ENCODE measurements at places on chromosomes 5 and 9.

DNA sequence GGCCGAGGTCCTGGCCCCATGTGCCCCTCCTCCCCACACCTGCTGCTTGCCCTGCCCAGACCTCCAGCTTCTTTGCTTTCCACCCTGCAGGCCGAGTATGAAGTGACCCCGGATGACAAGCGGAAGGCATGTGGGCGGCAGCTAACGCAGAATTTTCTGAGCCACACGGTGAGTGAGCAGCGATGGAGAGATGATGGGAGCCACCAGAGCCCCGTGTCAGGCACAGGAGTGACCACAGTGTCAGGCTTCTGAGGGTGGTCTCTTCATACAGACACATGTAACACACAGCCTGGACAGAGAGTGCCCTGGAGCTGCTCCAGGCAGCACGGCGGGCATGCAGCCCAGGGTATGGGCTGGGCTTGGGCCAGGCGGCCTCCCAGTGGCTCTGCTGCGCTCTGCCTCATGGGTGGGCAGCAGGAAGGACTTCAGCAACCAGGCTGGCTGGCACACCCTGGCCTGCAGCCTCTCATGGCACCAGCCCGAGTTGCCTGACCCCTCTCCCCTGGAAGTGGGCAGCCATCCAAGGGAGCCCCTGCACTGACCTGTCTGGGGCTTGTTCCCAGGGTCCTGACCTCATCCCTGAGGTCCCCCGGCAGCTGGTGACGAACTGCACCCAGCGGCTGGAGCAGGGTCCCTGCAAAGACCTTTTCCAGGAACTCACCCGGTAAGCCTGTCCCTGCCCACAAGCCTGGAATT lies 5.8 kb downstream of the GRK6 start:
- DNase-seq = no peak

- DNase-seq = no peak
Measured at GRCh38 chr9:109889456-109889855, 109.5 kb downstream of the PALM2AKAP2 start.

DNA sequence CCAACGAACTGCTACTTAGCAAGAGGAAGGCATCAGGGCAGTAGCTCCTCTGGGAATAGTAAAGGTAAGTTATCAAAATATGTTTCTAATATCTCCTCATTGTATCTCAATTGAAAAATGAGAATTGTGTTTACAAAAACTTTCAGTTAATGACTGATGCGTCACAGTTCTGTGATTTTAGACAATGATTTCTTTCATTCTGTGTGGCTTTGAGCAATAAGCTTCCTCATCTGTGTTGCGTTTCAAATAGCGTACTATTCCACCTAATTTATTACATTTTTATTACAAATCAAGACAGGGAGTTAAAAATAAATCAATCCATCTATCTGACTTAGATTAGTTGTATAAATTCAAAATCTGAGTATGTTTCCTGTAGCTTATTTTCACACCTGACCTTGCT lies 145.0 kb downstream of the CAAP1 start:
- no peak for DNase-seq

DNA sequence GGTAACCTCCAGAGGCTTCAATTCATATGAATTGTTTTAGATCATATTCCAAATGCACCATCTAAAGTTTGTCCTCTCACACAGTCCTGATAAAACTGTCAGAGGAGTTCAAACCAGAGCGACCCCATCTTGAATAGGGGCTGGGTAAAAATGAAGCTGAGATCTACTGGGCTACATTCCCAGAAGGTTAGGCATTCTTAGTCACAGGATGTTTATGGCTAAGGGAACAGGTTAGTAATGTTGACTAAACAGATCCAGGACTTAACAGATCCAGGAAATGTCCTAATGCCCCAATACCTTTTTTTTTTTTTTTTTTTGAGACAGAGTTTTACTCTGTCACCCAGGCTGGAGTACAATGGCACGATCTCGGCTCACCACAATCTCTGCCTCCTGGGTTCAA lies 192.6 kb upstream of the PRDM9 start:
- DNase-seq = no peak

GRCh38 chr9:117703537-117703936 lies 666 bp upstream of the TLR4 start:
- DNase-seq = no peak

DNA sequence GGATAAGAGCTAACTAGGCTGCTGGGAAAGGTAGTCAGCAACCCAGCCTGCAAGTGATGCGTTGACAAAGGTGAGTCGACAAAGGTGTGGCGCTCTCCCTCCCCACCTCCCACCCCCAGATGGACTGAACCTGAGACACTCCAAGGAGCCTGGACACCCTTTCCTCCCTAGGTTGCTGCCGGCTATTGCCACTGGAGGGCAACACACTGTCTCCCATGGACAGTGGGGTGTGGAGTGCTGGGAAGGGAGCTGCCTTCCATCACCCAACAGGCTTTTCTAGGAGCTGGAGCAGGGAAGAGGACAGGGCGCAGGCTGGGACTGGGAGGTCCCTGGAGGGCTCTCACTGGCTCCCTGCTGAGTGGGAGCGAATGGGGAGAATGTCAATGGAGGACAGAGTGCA lies 75.4 kb upstream of the ARAP3 start:
- DNase-seq = no peak

GRCh38 chr9:133973111-133973790 lies 18.9 kb downstream of the VAV2 start:
- peak; percentile 45 for DNase-seq

GRCh38 chr5:110917161-110917875 lies 154.2 kb upstream of the TSLP start:
- DNase-seq = no peak

DNA sequence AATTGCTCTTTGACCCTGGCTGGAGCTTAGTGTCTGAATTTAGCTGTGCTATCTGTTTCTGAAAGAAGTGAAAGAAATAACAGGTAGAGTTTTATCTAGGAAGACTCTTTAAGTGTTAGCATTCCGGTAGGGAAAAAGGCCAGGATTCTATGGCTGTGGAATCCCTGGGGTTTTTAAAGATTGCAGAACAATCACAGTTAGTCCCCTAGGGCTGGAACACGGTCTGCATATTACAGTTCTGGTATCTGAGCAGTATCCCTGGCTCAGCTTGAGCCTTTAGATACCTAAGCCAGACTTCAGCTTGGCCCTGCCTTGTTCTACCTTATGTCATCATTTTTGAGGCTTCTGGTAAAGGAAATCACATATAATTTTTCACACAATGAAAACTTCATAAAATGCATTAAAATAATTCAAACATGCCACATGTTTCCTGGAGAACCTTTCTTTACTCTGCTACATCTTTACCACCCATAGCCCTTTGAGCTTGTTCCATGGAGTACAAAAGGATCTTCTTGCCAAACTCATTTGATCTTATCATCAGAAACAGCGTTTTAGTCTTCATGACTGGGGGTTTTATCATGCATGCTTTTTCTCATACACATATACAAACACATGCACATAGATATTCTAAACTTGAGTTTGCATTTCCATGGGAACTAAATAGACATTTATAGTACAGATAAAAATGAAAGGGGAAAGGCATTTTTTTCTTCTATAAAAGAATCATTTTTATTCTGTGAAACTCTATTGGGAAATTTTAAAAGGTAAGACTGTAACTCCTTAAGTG lies 410.8 kb downstream of the CETN3 start:
- DNase-seq = no peak

- no peak for DNase-seq
Measured at GRCh38 chr5:118722122-118723020, 266.0 kb downstream of the DTWD2 start.

DNA sequence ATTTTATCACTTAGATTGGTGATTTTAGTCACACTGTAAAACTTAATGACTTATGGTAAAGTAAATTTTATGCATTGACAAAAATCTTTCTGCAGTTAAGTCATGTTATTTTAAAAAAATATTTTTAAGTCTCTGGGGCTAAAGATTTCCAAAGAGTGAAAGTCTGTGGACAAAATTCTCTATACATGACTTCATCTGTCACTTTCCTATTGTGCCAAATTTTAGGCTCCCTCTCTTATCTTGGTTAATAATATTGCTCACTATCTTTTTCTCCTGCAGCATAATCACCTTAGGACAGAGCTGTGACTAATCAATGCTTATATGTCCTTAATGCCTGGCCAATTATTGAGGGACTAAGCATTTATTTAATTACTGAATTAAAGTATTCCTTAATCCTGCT lies 15.2 kb downstream of the LURAP1L start:
- no peak for DNase-seq

DNA sequence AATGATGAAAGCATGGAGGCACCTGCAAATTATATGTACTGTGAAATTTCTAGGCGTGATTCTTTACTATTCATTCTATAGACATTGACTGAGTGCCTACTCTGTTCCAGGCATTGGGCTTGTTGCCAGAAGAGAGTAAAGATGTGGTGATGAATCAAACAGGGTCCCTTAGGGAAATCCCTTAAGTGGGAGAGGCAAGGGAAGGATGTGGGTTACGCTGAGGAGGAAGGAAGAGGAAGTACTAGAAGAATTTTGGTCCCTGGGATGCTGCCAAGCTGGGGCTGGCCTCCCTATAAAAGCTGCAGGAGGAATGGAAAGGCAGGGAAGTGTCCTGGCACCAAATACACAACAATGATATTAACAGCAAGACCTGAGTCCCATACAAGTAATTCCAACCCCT lies 76.7 kb upstream of the SPOCK1 start:
- DNase-seq = no peak

GRCh38 chr9:73575101-73576060 lies 423.7 kb downstream of the ANXA1 start:
- no peak for DNase-seq

GRCh38 chr5:102222772-102223171 lies 73.3 kb downstream of the SLCO4C1 start:
- DNase-seq = no peak

DNA sequence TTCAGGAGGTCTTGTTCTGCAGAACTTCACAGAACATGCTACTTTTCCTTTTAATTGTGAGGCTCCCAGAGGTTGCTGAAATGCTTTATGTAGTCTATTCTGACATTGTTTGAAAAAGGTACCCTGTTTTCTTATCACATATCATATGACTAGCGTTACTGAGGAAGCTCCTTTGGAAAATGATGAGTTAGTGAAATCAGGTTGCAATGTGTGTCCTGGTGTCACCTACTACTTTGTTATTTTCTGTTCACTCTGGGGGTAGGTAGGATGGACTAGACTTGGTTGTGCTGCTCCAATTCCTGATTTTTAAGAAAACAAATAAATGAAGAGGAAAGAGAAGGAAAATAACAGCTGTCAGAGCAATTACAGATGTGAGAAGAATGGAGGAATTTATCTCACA lies 93.7 kb downstream of the PAPPA start:
- DNase-seq = no peak

GRCh38 chr9:127079446-127080140 lies 42.8 kb downstream of the ANGPTL2 start:
- DNase-seq = no peak

DNA sequence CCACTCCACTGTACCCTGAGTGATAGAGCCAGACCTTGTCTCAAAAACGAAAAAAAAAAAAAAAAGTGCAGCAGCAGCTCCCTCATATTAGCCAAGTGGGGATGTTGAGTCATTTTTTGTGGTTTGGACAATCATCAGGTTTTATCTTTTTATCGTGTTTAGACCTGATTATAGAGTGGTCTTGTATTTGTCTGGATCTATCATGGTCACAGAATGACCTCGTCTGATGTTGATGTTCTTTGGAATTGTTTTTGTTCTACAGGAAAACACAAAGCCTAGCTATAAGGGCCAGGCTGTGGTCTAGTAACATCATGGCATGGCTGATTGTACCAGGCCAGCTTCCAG lies 1.6 kb upstream of the FBXW11 start:
- no peak for DNase-seq

- peak; percentile 26 for DNase-seq
Measured at GRCh38 chr5:37738057-37738691, 101.7 kb downstream of the GDNF start.

DNA sequence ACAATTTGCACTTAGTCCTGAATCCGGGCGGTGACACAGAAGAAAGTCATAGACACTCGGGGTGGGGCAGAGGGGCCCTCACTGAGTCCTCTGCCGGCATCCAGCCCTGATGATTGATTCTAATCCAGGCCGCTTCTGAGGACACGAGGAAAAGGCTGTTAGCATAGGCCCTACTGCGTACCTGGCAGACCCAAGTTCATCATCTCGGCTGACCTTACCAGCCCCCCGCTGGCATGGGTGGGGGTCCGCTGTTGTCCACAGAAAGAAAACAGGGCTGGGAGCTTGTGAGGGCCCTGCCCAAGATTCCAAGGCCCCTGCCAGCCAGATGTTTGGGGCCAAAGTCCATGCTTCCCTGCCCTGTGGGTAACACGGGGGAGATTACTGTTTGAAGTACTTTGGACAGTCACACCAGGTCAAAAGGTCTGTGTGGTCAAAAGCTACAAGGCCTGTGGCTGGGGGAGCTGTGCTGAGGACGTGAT lies 24.5 kb downstream of the ERGIC1 start:
- no peak for DNase-seq

- DNase-seq = peak; percentile 81
Measured at GRCh38 chr9:129888293-129889121, 53.2 kb downstream of the USP20 start.

DNA sequence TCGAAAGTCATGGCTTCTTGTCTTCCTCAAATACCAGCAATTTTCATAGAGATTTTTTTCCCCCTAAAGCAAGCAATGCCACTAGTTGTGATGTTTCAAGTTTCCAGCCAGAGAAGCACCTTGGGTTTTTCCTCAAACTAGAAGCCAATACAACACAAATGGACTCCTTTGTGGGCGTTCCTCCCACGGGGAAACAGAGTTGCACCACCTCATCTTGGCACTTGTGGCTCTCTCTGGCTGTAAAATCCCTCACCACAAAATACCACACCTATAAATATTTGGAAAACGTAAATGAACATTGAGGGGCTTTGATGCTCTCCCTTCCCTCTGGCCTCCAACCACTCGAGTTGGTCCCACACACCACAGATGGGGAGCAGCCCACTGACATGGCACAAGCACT lies 67.2 kb upstream of the PCA3 start:
- no peak for DNase-seq

- no peak for DNase-seq
Measured at GRCh38 chr9:125494653-125494915, 212.4 kb downstream of the MAPKAP1 start.

DNA sequence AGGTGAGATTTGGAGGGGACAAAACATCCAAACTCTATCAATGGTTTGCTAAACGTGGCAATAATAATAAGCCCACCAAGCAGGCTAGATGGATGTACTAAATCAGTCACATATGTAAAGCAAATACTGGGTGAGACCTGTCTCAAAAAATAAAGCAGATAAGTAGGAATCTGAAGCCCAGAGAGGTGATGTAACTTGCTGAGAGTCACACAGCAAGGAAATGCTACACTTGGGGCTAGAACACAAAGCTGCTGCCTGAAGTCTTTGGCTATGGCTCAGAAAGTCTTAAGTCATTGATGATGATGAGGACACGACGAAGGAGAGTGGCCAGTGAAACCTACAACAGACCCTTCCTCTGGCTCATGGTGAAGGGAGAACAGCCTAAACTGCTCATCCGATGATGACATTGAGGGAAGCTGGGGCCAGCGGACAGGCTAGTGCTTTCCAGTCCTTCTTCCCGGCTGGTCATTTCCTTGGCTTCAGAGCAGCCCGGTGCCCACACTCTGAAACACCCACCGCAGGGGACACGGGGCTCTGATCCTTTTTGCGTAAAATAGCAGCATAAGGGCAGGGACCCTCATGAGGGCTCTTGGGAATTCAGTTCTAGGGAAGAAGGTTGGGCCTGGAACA lies 14.1 kb downstream of the DUSP1 start:
- DNase-seq = no peak

- DNase-seq = no peak
Measured at GRCh38 chr5:178249191-178249989, 16.8 kb upstream of the PHYKPL start.

- DNase-seq = no peak
Measured at GRCh38 chr5:25489834-25490538, 845.2 kb upstream of the CDH10 start.

Measured in GM13977 (cell line).